HT1080 (cell line): ENCODE measurements at places on chromosomes 13 and 19. TPM values are rescaled to one million over a fixed set of nuclear protein-coding genes. Genes with fewer than 3 reads are reported as not detected.

- no peak for DNase-seq
Observed at GRCh38 chr13:59510386-59510785, 653.3 kb downstream of the DIAPH3 start.

DNA sequence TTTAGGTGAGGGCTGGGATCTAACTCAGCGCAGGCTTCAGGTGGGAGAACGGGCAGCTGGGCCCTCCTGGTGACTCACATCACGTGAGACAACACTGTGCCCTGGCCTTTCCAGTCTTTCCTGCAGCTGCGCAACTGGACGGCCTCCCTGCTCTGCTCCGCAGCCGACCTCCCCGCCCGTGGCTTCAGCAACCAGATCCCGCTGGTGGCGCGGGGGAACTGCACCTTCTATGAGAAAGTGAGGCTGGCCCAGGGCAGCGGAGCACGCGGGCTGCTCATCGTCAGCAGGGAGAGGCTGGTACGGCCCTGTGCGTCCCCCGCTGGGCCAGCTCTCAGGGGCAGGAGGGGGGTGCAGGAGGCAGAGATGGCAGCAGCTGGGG is 8.8 kb downstream of the SPPL2B start:
- no peak for DNase-seq

GRCh38 chr13:79910875-79911540 is 429.9 kb downstream of the SPRY2 start:
- DNase-seq, result no peak

DNA sequence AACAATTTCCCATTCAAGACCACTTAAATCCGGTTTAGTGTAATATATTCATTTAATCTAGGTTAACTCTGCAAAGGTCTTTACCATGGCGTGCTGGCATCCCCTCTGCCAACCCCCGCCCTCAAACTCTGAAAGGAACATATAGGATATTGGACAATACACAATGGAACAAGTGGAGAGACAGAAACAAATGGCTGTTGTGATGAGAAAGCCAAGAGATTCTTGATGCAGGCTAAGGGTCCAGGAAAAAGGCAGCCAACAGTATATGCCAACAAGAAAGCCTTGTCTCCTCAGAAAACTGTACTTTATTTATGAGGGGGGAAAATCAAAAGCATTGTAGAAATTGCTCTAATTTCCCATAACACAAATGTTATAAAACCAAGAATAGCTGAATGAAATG is 407.3 kb upstream of the SGCG start:
- DNase-seq, result no peak

GRCh38 chr13:19985219-19985556 is 26.7 kb downstream of the ZMYM2 start:
- DNase-seq, result no peak

GRCh38 chr19:15294561-15294990 is 37.8 kb downstream of the BRD4 start:
- no peak for DNase-seq

GRCh38 chr19:16957151-16957701 is 68.4 kb downstream of the F2RL3 start:
- DNase-seq, result no peak

DNA sequence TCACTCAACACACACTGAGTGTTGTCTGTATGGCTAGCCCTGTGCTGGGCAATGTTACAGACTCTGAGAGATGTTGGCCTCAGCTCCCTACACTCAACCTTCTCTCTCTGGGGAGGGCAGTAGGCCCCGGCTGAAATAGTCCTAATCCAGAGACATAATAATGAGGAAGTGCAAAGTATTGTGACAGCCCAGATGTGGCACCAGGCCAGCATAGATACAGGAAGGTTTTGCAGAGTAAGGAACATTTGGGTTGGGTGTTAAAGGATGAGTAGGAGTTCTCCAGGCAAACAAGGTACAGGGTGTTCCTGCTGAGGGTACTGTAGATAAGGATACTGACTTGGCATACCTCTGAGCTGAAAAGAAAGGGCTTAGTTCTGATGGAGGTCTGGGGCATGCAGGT is 2.4 kb downstream of the LIN7B start:
- DNase-seq, result no peak

GRCh38 chr19:4969772-4970531 is 1.0 kb downstream of the KDM4B start:
- no peak for DNase-seq

DNA sequence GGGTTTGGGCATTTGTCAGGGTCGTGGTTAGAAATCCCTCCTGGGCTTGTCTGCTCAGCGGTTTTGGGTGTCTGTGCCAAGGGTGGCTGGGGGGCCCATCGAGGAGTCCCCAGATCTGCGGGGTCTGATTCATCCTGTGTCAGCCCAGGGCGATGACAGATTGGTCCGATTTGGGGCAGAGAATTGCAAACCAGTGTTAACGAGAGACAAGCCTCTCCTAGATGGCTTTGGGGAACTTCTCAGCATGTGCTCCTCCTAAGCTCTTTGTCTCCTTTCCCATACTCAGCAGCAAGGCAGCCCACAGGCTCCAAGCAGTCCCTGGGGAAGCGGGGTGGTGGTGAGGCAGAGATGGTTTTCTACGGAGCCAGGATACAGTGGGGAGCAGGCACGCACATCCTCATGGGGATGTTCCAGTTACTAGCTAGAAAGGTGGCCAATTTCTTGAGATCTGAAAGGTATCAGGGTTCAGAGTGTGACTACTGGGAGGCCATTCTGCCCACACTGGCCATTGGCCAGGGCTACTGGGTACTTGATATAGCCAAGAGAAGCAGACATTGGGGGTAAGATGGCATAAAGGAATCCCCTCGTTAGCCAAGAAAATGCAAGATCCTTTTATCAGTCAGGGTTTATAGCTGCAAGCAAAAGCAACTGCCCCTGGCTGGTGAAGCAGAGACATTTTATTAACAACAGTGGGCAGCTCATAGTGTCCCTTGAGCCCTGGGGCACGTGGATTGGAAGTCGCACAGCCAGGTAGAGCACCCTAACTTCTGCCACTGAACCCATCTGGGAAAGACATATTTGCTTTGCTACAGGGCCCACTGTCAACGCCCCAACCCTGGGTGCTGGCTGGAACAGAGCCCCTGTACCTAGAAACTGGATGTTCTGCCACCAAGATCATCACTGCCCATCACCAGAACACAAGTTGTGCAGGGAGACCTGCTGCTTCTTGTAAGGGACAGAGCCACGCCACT is 63.6 kb downstream of the RGCC start:
- no peak for DNase-seq

DNA sequence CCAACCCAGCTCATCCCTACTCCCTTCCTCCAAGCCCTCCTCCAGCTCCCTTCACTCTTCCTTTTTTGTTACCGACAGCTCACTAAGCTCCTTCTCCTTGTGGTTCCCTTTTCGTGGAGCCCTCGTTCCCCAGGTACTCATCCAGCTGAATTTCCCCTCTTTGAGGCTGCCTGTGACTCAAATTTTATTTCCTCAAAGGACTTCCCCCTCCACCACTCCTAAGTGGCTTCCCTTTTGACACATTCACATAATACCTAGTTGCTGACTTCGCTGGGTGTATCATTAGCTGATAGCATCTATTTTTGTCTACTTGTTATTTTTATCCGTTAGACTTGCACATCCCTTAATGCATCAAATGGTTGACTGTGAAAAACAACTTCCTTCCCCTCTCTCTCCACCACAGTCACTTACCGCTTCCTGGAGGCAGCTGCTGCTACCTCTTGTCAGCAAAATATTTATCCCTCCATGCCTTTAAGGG is 14.5 kb downstream of the FFAR2 start:
- no peak for DNase-seq

DNA sequence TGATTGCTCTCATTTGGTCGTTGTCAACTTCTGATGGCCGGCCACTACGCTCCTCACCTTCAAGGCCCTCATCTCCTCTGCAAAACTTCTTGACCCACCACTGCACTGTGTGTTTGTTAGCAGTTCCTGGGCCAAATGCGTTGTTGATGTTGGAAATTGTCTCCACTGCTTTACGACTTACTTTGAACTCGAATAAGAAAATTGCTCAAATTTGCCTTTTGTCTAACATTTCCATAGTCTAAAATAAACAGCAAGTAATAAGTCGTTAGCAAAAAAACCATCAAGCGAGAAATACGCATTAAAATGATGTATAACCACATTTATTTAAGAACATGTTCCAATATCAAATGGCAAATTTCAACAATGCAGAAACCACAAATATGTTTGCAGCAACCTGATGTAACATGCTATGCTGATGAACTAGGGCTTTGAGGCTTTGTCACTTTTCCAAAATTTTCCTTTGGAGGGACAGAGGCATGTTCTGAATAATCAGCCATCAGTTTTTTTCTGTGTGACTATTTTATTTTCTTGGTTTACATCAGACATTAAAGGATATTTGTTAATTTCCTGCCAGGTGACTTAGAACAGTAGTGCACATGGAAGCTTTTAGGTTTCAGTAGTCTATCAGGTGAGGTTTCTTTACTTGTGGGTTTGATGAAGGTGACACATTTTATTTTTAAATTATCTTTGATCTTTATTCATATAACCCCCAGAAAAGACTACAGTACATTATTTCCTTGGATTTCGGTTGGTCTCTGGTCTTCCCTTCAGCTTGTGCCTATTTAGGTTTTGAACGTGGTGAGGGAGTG is 74.7 kb upstream of the TEX29 start:
- DNase-seq, result no peak

DNA sequence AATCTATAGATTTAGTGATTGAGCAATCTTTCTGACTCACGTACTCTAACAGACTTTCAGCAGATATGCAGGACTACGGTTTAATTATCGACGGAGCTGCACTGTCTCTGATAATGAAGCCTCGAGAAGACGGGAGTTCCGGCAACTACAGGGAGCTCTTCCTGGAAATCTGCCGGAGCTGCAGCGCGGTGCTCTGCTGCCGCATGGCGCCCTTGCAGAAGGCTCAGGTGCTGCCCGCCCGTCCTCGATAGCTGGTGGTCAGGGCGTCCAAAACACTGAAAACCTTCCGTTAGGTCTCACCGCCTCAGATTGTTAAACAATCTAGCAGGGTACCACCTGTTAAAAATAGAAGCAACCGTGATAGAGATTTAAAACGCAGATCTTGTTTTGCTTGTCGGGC is 113.2 kb upstream of the MCF2L start:
- no peak for DNase-seq

DNA sequence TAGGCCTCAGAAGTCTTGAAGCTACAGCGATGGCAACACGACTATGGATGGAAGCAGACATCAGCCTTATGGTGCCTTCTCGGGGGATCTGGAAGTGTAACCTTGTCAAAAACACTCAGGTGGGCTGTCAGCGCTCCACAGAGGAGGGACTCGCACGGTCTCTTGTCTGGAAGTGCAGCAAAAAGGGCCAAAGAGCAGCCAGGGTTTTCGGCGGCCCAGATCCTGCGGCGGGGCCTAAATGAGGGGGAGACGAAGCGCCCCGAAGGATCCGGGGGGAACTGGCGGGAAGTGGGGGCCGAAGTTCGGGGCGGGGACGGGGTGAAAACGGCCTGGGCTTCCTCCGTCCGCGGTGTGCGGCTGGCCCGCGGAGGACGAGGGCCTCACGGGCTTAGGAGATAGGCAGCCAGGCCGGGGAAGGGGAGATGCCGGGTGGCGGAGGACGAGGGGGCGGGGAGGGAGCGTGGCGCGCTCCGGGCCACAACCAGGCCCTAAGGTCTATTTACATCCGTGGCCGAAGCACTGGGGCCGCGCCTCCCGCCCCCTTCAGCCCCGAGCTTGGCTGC is 637 bp downstream of the RANBP3 start:
- no peak for DNase-seq

- peak; percentile 36 for DNase-seq
Observed at GRCh38 chr19:6613711-6614110, 22.8 kb upstream of the CD70 start.

GRCh38 chr13:97255515-97256021 is 33.4 kb downstream of the MBNL2 start:
- DNase-seq, result peak; percentile 27

DNA sequence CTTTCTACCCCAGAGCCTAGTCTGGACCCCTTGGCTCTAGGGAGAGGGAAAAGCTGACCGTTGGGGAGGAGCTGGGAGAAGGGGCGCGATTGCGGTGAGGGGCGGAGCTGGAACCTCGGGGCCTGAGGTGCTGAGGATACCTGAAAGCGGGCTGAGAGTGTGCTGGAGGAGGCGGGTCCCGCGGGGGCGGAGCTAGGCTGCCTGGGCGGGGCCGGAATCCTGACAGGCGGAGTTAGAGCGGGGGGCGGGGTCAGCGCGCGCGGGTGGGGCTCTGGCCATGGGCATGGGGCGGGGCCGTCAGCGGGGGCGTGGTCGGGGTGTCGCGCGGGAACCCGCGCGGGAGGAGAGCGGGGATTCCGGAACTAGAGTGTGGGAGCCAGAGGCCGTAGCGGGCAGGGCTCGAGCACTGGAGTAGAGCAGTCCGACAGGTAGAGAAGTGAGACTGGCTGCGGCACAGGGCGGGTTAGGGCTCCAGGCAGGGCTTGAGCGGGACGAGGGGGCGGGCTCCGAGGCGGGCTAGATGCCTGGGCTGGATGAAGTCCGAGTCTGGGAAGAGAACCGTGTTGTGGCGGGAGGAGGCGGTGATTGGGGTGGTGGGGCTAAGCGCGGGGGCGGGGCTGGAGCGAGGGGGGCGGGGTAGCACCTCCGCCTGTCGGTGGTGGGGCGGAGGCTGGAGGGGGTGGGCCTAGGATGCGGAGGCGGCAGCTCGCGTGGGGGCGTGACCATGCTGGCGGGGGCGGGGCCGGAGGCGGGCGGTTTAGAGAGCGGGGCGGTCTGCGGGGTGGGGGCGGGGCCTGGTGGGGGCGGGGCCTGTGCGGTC is at the start of gene INAFM1:
Gene INAFM1 (plus strand): TSS at position 815 of the 820 bp plus-strand sequence. CDS start 35 bp downstream, outside the sequence.
- peak; percentile 79 for DNase-seq

DNA sequence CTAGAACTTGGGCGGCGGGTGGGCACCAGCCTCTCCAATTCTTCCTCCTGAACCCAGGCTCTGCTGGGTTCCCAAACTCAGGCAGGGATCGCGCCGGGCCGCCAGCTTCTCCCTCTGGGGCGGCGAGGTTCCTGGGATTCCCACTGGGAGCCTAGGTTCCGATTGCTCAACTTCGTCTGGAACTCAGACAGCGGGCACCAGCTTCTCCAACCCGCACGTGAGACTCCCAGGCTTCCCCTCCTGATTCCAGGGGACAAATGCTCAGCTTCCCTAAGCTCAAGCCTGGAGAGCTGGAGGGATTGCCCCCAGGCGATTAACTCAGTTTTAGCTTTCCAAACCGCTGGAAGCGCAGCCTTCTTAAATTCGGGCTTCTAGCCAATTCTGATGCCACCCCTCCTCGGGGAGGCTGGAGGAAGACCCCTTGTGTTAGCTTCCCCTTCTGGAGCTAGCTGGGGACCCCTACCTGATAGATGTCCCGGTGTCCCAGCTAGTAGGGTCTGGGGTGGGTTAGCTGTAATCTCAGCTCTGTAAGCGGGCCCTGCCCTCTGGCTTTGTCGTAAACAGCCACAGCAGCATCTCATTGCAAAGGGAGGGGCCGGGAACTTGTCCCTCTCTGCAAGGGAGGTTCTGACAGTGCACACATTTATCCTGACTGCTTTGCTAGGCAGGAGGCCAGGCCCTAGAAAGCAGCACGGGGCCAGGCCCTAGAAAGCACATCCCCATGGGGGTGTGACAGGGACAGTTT is 671 bp downstream of the MCOLN1 start:
- no peak for DNase-seq

Gene CHST8
- 0.43 TPM in 1 of 2 replicates, not detected in the other for total RNA-seq

Gene C19orf25
- 72.5 and 73.2 TPM in 2 replicates for total RNA-seq

Gene IL4I1
- total RNA-seq, result 0.13 and 0.24 TPM in 2 replicates

Gene ZNF419
- 6.9 and 8.0 TPM in 2 replicates for total RNA-seq

Gene GFY
- total RNA-seq, result not detected in 2 replicates

Gene OR7A5
- not detected in 2 replicates for total RNA-seq

Gene CXCL17
- not detected in 2 replicates for total RNA-seq

Gene LYPD5
- 0.07 and 0.37 TPM in 2 replicates for total RNA-seq

Gene PSG11
- not detected in 2 replicates for total RNA-seq

Gene LGALS4
- 0.11 TPM in 1 of 2 replicates, not detected in the other for total RNA-seq

Gene GIPR
- 0.07 and 0.23 TPM in 2 replicates for total RNA-seq

Gene MYDGF
- 76.3 and 76.6 TPM in 2 replicates for total RNA-seq

Gene EBI3
- 0.63 and 1.3 TPM in 2 replicates for total RNA-seq

Gene ATCAY
- total RNA-seq, result not detected in 2 replicates

Gene OLFM2
- not detected in 2 replicates for total RNA-seq

Gene MZT1
- 39.7 and 47.0 TPM in 2 replicates for total RNA-seq
